Smooth muscle cell of trachea (primary cell): ENCODE measurements at places on chromosomes 1 and 21. TPM values are rescaled to one million over a fixed set of nuclear protein-coding genes. Genes with fewer than 3 reads are reported as not detected.

The AMY2B gene
- 2.3 and 5.8 TPM in 2 replicates for total RNA-seq

The PDPN gene
- 0.87 and 4.5 TPM in 2 replicates for total RNA-seq

The UMODL1 gene
- total RNA-seq = not detected in 2 replicates

The KCNH1 gene
- total RNA-seq = 0.15 TPM in 1 of 2 replicates, not detected in the other

The BLACAT1 gene
- total RNA-seq = under 0.01 TPM in 1 of 2 replicates, not detected in the other

The DENND2D gene
- total RNA-seq = 3.3 and 22.7 TPM in 2 replicates

The NES gene
- total RNA-seq = 58.2 and 110 TPM in 2 replicates

The MCOLN3 gene
- 5.8 and 6.1 TPM in 2 replicates for total RNA-seq

The SVBP gene
- total RNA-seq = 14.6 and 24.6 TPM in 2 replicates

The LRRIQ3 gene
- 0.83 and 1.0 TPM in 2 replicates for total RNA-seq

The RPS6KA1 gene
- total RNA-seq = 1.0 and 2.2 TPM in 2 replicates

The CAMK1G gene
- total RNA-seq = 0.50 and 2.2 TPM in 2 replicates

The IL24 gene
- under 0.01 TPM in 1 of 2 replicates, not detected in the other for total RNA-seq

The LUZP1 gene
- total RNA-seq = 16.1 and 19.2 TPM in 2 replicates

The ZBTB7B gene
- total RNA-seq = 11.1 and 22.0 TPM in 2 replicates

The SPTA1 gene
- total RNA-seq = under 0.01 TPM in 2 replicates

The SLC9C2 gene
- total RNA-seq = not detected in 2 replicates
